ENCODE measurements at places on chromosomes 6 and 20.

GRCh38 chr6:38290133-38290799 is 349.5 kb downstream of the BTBD9 start:
- no peak for DNase-seq

GRCh38 chr20:21101932-21102575 is 4.1 kb downstream of the LINC00237 start:
- DNase-seq: peak; percentile 19

DNA sequence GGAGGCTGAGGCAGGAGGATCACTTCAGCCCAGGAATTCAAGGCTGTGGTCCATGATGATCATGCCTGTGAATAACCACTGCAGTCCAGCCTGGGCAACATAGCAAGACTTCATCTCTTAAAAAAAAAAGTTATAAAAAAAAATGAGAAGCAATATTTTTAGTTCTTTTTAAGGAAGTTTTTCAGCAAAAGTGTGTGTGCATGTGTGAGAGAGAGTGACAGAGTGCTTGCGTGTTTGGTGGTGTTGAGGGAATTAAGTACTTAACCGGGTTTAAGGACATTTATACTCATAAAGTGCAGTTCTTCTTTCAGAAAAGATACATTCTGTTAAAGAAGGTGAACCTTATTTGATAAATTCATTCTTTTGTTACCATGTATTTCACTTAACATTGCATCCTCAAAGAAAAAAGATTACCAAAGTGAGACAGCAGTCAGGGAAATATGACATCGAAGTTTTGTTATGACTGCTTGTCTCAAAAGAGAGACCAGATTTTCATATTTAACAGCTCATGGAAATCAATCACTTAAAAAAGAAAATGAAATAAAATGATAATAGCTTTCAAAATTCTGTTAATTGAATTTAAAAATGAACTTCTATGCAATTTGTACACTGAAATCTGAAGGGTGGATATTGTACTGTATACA is 254.7 kb downstream of the ARHGAP18 start:
- DNase-seq: no peak

GRCh38 chr6:123515715-123516114 is 121.0 kb downstream of the TRDN start:
- no peak for DNase-seq

DNA sequence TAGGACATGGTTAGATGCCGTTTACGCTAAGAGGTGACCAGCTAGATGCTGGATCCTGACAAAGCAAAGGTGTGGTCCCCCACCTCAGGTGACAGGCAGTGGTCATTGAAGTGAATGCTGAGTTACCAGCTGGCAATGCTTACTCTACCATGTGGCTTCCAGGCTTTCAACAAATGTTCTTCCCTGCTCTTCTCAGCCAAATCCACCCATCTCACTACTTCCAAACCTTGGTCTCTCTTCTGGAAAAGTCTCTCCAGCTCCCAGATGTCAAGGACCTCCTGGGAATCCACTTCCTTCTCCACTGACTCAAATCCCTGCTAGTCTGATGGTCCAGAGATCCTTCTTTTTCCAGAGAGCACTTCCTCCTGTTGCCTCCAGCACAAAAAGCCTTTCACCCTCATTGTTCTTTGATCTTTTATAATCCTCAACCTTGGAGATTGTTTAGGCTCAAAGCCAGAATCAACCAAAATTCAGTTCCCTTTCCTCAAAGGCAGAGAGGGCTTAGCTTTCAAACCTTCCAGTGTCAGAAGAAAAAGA is 228.0 kb downstream of the ZNF217 start:
- no peak for DNase-seq

DNA sequence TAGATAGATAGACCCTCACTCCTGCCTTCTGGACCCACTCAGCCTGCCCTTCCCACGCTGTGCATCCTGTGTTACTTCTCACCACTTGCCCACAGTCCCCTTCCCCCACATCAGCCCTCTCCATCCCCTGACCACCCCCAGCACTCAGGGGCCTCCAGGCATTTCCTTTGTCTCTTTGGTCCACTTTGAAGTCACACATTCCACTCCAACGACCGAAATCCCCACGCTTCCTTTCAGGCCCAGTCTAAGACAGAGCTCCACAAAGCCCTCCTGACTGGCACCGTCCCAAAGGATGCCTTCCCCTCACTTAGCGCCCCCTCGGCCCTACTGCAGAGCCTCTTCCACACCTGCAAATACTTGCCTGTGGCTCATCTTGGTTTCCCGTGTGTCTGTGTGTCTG is 83.8 kb downstream of the FOXF2 start:
- DNase-seq: no peak

DNA sequence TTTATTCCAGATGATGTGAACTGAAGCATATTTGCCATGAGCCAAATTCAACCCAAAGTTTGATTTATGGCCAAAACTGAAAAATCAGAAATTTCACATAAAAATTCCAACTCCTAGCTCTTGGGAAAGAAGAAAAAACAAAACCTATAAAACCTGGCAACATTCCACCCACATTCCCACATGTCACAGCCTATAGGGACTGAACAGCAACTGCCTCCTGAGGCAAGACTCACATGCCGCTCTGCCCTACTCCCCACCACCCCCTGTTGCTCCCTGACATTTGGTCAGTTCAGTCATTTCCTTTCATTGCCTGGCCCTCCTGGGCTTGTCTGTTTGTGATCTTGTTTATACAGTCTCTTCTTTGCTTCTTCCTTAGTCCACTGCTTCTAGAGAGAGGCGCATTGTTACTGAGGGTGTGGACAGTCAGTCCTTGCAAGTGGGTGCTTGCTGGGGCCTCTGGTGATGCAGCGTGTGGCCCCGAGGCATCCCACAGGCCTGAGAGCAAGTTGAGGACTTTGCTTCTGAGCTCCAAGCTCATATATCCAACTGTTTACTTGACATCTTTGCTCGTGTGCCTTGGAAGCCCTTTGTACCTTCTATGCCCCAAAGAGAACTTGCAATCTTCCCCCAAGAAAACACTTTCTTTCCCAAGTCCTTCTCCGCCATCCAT is 31.4 kb downstream of the NFATC2 start:
- no peak for DNase-seq

DNA sequence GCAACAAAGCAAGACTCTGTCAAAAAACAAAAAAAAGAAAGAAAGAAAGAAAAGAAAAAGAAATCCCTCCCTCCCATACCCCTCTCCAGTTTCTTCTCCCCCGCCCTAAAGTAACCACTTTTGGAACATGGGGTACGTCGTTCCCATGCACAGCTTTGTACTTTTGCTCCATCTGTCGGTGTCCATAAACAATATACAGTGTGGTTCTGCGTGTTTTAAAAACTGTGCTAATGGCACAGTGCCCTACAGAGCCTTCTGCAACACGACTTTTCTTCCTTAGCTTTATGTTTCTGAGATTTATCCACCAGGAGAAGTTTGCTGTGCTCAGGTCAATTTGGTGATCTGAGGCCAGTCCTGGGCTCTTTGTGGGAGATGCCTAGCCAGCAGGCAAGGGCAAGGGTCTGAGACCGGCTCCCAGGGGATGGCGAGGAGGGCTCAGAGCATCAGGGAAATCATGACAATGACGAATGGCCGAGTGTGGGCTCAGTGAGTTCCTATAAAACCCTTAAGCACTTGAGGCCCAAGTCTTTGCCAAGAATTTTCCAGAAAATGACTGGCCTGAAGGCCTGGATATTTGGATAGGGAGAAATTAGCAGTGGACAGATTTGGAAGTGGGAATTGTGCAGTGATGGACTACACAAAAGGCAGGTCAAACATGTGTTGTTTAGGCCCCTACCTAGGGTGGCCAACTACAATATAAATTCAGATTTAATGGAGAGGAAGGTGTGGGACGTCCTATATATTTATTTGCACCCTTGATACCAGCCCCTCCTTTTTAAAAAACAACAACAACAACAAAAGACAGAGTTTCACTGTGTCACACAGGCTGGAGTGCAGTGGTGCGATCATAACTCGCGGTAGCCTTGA is 1.9 kb upstream of the BCAS4 start:
- no peak for DNase-seq

DNA sequence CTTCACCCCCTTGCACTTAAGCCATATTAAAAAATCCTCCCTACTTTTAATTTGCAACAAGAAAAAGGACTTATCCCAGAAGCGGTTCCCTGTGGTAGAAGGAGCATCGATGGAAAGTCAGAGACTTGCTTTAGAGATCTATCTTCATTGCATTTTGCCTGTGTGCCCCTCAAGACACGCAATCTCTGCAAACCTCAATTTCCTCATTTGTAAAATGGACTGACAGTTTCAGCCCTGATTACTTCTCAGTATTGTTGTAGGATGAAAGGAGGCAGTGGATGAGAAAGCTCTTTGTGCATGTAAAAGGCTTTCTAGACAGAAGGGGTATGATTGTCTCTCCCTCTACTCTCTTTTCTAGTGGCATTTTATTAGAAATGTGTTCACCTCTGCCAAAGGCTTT is 410.2 kb downstream of the CDC5L start:
- DNase-seq: no peak

- DNase-seq: no peak
These were observed 10.1 kb downstream of the IL17F start for GRCh38 chr6:52233975-52234823.

- DNase-seq: peak; percentile 3
These were observed 531.3 kb upstream of the JAG1 start for GRCh38 chr20:11204926-11205768.

DNA sequence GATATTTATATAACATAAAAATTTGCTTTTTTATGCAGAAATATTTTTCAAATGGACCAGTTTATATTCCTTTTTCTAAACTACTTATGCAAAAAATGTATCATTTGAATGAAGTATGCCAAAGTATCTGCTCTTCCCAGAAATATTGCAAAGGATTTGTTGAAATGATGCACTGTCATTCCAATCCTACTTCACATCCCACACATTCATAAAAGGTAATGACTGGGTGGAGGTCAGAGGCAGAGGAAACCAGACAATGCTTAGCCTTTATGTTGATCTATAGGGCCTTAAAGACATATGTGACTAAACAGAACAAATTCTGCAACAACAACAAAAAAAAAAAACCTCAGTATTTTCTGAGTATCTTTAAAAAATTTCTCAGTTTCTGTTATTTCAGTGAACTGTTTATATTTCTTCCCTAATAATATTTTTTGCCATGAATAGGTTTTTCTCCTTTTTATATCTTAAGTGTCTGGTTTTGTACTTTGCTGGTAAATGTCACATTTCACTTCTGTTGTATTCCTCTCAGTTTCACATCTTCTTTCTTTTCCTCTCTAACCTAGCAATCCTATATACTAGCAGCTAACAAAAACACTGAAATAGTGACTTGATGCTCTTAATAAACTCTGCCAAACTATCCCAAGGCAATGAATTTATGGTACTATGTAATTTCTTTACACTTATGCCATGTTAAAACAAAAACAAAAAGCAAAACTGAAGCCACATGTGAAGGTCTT is 374.1 kb downstream of the BCKDHB start:
- no peak for DNase-seq

- no peak for DNase-seq
These were observed 125.0 kb upstream of the MLIP start for GRCh38 chr6:53986165-53986720.

DNA sequence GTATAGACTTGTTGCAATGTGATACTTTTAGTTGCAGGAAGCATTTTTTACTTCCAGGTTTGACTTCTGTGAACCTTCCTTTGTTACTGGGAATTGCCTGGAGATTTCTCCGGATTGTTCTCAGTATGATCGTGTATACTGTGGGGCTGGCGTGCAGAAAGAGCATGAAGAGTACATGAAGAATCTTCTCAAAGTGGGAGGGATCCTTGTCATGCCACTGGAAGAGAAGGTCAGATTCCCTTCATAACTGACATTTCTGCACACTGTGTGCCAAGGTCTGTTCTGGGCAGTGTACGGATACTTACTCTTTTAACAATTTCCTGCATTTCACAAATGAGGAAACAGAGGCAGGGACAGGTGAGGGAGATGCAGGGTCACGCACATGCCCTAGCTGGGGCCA is 9.7 kb downstream of the PCMTD2 start:
- DNase-seq: no peak

DNA sequence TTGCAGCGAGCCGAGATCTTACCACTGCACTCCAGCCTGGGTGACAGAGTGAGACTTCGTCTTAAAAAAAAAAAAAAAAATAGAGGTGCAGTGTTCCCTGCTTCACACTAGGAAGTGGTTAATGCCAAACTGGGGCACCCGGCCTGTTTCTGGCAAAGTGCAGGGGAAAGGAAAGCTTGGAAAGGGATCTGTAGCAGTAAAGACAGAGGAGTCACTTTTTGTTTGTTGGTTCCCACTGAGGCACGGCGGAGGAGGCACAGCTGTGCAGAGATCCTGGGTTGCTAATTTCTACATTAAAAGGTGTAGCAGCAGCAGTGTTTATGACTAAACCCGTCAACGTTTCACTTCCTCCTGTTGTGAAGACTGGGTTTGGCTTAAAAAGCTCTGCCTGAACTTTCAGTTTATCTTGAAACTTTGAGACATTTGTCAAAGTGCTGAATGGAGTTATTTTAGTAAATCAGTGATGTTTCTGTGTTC is 125.6 kb downstream of the CARMIL1 start:
- peak; percentile 26 for DNase-seq

DNA sequence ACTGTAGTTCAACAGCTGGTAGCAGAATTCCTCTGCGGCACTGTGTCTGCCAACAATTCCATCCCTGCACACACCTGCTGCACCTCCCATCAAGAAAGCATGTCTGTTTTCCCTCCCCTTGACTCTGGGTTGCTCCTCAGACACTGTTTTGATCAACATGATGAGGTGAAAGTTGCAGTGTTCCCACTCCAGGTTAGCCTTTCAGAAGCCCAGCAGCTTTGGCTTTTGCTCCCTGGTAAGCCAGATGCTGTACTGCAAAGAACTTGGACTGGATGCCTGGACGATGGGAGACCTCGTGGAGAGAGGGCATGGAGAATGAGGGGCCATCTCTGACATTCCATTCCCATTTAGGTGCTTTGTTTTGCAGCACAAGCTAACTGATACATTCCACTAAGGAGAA is 79.1 kb upstream of the MAFB start:
- no peak for DNase-seq

DNA sequence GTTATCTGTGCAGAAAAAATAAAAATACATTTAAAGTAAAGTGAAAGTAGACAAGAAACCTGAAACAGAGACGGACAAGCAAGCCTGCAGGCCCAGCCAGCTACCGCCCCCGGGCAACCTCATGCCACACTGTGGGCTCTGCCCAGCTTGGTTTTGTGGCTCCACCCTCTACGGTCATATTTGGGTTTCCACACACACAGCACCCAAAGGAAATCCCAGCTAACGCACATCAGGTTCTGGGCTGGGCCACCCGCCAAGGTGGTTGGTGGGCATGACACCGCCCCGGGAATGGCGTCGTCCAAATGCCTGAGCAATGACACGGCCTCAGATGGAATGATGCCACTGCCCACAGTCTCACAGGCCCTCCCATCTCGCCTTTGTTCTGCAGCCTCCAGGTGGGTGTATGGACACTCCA is 22.9 kb downstream of the FAM110A start:
- peak; percentile 71 for DNase-seq

All from immature natural killer cell (primary cell).